ENCODE measurements at places on chromosomes 2 and 18.

- DNase-seq, result no peak
These were observed 108.7 kb upstream of the RAB6C start for GRCh38 chr2:129870685-129871241.

DNA sequence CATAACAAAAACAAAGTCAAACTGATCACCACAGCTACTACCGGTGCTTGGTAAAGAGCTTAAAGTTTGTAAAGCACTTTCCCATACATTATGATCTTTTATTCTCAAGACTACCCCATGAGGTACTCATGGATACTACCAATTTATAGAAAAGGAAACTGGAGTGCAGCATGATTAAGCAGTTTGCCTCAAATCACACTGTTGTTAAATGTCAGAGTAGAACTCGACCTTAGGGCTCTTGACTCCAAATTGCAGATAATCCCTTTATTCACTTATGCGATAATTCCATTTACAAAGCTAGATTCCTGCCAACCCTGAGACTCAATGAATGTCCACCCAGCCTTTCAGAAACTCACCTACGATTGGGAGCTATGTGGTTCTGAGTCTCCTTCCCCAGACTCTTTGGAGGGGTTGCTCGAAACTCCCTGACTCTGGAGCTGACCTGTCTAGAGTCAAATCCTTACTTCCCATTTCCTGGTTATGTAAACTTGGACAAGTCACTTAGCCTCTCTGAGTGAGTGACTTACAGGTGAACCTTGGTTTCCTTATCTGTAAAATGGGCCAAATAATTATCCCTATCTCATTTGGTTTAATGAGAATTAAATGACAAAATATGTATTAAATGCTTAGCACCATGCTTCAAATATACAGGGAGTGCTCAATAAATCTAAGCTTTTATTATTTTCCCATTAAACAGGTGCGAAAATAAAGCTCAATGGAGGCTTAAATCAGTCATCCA is 47.4 kb downstream of the PSD4 start:
- no peak for DNase-seq

DNA sequence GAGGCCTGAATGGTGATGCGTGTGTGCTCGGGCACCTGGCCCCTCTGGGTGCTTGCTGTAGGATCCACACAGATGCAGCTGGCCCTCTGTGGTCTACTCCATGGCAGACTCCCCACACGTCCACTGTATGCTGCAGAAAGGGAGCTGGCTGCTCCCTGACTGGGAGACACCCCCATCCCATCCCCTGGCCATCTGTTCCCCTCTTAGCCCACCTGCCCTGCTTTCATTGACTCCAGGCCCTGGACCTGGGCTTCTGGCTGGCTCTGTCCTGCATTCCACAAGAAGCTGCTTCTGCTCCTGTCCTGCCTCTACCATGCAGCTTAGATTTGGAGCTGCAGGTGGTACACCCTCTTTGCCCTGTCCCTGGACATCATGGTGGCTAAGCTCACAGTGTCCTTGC is 80.1 kb downstream of the FHOD3 start:
- DNase-seq, result no peak

GRCh38 chr2:46539327-46540276 is 60.2 kb downstream of the TMEM247 start:
- DNase-seq, result no peak

- no peak for DNase-seq
These were observed 369.9 kb downstream of the CLIP4 start for GRCh38 chr2:29485117-29485516.

DNA sequence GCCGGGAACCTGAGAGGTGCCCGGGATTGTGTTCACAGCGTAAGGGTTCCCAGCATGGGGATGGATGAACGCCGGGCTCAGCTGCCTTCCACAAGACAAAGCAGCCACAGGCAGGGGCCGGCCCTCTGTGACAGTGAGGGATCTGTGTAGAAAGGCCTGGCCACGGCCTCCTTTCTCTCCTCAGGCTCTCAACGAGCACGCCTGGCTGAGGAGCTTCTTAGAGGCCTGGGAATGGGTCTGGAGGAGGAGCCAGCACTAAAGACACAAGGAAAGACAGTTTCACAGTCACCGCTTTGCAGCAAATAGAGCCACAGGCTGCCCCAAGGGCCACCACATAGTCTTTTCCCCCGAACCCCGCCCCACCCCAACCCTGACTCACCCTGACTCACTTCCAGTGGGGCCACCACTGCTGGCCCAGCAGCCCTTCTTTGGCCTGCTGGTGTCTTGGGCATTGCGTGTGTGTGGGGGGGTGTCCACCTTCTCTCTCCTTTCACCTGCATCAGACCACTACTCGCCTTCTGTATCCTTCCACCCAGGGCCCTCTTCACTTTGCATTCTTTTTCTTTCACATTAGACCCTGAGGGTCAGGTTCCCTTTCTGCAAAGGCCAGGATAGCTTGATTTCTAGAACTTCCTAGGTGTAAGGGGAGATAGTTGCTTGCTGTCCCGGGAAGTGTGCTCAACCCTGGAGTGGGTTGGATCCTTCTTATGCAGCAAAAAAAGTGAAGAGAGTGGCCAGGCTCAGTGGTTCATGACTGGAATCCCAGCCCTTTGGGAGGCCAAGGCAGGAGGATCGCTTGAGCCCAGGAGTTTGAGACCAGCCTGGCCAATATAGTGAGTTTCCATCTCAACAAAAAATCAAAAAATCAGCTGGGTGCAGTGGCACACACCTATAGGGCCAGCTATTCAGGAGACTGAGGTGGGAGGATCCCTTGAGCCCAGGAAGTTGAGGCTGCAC is 19.3 kb upstream of the HPCAL1 start:
- no peak for DNase-seq

DNA sequence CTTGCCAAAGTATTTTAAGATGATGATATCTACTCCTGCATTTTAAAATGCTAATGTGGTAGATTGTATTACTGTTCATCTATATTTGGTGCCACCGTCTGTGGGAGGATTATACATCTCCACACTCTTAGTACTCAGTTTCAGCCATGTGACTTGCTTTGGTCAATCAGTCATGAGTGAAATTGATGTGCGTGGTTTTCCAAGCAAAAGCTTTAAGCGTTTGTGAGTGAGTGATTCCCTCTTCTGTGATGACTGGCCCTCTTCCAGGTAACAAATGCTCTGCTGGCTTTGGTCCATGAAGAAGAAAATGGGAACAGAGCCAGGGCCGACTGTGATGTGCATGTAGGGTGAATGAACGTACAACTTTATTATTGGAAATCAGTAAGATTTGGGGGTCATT is 330.4 kb downstream of the LPIN1 start:
- DNase-seq, result peak; percentile 8

DNA sequence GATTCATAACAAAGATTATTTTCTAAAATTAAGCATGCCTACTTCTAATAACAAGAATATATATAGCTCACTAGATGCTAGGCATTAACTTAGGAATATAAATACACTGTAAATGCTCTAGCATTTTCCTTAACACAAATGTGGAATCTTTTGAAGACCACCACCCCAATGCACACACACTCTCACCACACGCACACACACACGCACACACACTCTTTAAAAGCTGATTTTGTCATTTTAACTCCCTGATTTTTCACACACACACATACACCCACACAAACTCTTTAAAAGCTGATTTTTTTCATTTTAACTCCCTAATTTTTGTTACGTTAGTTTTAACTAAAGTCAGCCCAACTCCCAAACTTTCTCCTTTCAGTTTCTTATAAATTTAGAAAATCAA is 3.0 kb downstream of the COL5A2 start:
- DNase-seq, result no peak

DNA sequence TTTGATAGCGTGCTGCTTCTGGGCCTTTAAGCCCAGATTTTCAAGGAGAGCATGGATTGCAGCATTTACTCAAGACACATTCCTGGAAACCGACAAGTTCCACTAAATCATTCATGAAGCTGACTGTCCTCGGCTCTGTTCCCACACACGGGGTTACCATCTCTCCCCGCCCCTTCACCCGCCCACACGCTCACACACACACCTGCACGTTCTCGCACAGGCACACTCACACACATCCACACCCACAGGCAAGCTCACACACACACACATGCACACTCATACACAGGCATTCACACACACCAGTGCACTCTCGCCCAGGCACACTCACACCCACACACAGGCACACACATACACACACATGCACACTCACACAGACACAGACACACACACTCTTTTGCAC is 150.0 kb upstream of the AGAP1 start:
- no peak for DNase-seq

DNA sequence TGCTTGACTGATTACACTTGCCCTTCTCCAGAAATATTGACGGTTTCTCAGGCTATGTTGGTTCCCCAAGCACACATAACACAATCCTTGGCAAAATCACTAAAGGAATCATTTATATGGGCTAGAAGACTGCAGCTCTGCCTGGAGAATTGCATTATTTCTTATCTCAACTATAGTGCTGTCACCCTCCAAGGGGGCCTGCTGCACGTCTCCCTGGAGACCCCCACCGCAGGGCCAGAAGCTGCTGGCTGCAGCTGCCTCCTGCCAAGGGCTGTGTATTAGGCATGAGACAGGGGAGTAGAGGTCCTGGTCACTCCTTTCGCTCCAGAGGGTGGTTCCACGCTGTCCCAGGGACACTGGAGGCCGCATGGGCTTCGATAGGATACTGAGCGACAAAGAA is 76.6 kb downstream of the LRRC30 start:
- no peak for DNase-seq

- DNase-seq, result no peak
These were observed 64.4 kb upstream of the RAPH1 start for GRCh38 chr2:203599509-203599908.

All from stimulated activated CD4-positive, alpha-beta T cell treated with anti-CD3 and anti-CD28 coated beads, Interleukin-1b, Interleukin-23, amount 100 ng/mL, for 48 hours (primary cell).